ENCODE measurements at places on chromosomes 6 and 20.

DNA sequence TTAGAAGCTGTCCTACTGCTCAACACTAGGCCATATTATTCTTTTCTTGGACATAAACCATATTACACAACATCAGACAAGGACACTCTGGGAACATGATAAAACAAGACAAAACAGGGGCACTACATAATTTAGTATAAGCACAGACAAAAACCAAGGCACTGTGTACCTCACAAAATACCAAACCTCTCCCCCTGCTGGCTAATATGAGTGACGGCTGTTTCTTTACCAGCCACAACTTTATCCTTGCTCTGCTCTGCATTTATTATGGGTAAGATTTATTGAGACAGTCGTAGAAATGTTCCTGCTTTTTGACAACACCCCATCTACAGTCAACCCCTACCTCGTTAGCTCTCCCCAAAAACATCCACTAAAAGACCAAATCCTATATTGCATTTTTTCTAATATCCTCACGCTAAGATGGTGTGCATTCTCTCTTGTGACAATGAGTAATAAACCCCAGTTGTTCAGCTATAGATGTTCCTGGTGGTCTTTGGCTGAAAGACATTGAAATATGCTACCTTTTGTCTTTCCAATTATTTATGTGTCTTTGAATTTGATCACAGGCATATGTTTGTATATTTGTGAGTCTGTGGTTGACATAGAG is 23.8 kb upstream of the POLR1H start:
- DNase-seq, result no peak

DNA sequence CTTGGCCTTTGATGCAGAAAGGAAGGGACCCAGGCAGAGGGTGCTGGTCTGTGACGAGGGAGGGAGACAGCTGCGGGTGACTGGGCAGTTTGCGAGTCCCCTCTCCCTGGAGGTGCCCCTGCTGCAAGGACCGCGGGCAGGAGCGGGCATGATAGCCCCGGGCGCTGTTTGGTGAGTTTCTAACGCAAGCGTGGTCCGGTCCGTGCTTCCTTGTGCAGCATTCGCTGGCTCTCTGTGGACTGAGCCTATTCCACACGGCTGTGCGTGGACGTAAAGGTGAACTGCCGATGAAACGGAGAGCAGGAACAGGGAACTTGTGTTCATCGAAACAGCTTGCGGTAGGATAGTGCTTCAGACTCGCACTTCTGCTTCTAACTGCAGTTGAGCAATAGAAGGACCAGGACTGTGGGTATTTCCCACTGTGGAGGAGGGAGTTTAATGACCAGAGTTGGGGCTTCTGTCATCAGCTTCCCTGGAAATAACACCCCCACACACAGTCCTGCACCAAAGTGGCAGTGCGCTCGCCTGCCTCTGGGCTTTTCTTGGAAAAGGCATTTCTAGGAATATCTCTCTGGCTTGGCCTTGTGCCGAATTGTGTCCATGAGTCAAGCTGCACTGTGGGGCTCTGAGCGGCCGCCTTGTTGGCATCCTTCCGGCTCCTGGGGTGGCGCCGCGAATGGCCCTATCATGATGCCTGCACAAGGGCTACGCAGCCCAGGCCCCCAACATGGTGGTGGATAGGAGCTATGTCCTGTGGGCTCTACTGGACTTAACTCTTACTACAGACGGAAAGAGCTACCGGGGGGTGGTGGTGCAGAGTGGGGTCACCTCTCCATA is 48.9 kb downstream of the DUSP22 start:
- no peak for DNase-seq

GRCh38 chr20:43514648-43514999 is 7.1 kb downstream of the L3MBTL1 start:
- no peak for DNase-seq

- no peak for DNase-seq
These were observed 367.5 kb downstream of the GRIK2 start for GRCh38 chr6:101760843-101761621.

DNA sequence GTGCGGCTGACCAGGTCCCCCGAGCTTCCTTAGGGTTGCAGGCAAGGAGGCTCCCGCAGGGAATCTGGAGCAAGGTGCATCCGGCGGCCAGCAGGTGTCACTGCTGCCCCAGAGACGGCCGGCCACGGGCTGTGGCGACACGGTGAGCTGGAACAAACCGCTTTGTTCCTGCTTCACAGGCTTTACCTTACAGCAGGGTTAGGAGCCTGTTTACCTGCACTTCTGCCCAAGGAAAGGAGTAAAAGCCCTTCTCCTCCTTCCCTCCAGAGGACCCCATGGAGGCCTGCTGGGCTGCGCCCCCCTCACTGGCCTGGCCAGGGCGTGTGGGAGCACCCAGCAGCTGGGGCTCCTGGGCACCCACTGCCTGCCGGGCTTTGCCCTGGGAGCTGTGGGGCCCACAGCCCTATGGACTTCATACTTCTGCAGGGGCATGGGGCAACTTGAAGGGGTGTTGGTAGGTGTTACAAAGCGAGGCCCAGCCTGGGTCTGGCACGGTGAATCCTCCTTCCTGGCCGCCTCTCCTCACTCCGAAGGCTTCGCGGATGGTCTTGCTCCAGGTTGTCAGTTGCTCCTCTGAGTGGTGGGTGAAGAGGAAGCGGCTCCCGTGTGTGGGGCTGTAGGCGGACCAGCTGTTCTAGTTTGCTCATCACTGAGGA is 88.4 kb downstream of the CDC5L start:
- DNase-seq, result peak; percentile 46

DNA sequence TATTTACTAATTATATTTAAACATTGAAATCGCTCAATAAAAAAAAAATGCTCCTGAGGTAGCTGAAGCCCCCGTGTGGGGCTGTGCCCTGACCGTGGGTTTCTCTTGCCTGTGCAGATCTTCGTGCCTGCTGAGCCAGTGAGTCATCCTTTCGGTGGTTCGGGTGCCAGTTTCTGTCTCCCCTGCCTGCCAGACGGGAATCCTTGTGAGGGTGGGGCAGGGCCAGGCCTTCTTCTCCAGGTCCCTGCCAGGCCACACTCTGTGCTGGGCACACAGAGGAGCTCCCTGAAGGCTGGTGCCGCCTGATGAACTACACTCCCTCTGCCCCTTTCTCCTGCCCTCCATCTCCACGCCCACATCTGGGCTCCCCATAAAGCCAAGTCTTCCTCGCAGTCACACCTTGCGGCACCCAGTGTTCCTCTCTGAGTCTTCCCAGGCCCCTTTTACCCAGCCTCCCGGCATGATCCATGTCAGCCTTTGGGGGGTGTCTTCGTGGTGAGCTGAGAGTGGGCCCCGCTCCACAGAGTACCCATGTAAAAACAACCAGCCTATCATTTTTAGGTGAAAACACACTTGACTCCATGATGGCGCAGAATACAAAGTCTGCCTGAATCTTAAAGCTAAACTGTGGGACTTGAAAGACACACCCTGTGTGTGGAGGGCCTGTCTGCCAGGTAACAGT is 19.3 kb downstream of the FGD2 start:
- no peak for DNase-seq

DNA sequence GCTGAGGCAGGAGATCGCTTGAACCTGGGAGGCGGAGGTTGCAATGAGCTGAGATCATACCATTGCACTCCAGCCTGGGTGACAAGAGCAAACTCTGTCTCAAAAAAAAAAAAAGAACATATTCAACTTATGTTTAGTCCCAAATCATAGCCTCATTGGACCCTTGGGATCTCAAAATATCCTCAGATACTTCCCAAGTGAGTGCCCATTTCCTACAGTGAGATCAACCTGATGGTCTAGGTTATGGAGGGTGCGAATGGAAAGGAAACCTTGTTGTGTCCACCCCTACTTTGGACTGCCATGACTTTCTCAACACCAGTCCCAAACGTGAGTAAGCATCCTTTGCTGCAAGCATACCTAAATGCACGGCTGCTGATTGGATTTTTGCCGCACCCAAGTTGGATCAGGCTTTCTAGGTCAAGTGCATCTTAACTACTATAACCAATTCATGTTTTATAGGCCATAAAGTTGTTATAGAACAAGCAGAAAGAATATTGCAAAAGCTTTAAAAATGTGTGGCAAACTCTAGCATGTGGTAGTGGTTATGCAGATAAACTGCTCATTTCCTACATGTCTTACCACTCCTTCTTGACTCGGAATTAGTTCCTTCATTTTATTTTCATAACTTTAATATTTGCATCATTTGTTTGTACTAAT is 131.2 kb downstream of the PLEKHG1 start:
- no peak for DNase-seq

GRCh38 chr6:13267142-13267651 is 61.1 kb downstream of the TBC1D7 start:
- no peak for DNase-seq

DNA sequence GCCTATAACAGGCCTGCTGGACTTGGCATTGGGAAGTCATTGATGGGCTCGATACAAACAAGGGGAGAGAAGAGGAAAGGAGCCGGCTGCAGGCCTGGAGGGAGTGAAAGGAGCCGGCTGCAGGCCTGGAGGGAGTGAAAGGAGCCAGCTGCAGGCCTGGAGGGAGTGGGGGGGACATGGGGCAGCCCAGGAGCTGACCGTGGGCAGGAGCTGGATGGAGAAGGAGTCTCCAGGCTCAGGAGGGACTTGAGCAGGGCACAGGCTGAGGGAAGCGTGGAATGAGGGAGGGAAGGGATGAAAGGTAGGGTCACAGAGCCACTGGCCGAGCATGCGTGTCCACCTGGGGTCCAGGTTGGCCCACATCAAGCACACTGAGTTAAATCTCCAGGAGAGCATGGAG is 32.0 kb downstream of the RPP40 start:
- DNase-seq, result no peak

- DNase-seq, result no peak
These were observed 320.0 kb downstream of the GJA1 start for GRCh38 chr6:121755485-121755884.

DNA sequence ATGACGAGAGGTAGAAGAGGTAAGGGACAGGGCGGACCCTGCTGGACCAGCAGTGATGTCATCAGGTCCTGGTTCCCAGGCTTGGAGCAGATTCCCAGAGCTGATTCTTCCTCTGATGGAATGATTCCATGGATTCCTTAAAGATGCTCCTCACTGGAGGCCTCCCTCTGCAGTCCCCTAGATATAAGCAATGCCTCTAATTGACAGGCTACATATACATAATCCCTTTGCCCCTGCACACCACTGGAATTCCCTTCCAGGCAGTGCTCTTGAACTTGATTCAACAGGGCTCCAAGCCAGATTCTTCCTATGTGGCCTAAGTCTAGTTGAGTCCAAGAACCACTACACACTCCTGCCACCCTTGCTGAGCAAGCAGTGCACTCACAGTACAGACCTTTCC is 52.3 kb upstream of the L3MBTL3 start:
- DNase-seq, result no peak

DNA sequence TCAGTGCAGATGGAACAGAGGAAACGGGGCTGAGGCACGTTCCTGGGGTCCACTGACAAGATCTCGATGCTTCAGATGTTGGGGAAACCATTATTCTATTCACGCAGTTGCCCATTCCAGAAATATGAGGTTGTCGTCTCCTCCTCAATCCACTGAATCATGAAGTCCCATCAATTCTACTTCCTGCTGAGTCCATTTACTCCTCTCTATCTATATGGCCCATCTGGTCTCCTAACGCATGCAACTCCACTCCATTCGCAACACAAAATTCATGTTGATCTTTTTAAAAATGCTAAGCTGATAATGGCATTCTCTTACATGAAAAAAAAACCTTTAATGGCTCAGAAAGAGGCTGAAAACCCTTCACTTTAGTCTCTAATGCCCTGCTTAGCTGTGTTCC is 37.5 kb downstream of the MAP3K5 start:
- no peak for DNase-seq

GRCh38 chr6:36169023-36170007 is 27.2 kb upstream of the BRPF3 start:
- DNase-seq, result no peak

DNA sequence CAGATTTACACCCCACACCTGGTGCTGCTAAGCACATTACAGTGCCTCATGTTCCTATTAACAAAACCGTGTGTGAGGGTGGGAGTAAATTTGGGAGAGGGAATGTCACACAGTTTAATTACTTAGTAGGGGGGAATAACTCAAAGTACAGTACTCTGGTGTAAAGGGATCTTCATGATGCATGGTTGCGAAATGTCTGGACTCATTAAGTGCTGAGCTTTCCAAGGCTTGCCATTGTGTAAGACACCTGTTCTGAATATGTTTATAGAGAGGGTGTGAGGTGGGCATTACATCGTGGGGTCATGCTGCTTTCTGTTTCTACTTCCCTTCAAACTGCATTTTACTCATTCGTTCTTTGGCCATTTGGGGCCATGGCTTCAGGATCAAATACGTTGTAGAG is 181.2 kb downstream of the ADGRG6 start:
- no peak for DNase-seq

- DNase-seq, result no peak
These were observed 145.7 kb upstream of the PRSS16 start for GRCh38 chr6:27101824-27102223.

- DNase-seq, result no peak
These were observed 3.2 kb upstream of the TGM3 start for GRCh38 chr20:2292416-2293110.

- DNase-seq, result no peak
These were observed 80.3 kb upstream of the STMND1 start for GRCh38 chr6:17021539-17021889.

GRCh38 chr20:38726804-38727606 is 2.7 kb downstream of the SLC32A1 start:
- no peak for DNase-seq

- DNase-seq, result no peak
These were observed 33.4 kb downstream of the SNX5 start for GRCh38 chr20:17935186-17935585.

- no peak for DNase-seq
These were observed 3.2 kb downstream of the GNAS start for GRCh38 chr20:58855506-58856389.

- DNase-seq, result no peak
These were observed 19.5 kb downstream of the CDH4 start for GRCh38 chr20:61271312-61272231.

DNA sequence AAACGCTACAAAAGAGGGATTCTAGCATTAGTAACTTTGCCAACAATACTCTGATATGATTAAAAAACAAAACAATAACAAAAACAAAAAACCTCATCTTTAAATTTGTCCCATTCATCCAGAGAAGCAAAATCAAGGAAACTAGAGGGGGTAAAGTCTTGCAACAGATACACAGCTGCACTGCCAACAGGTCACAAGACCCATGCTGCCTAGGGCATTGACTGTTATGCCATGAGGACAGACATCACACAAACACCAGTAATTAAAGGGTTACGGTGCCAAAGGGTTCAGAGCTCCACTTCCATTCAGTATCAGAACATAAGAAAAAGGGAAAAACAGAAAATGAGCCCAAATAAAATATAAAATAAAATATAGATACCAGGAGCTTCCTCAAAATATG is 1.6 kb downstream of the TBC1D20 start:
- no peak for DNase-seq

DNA sequence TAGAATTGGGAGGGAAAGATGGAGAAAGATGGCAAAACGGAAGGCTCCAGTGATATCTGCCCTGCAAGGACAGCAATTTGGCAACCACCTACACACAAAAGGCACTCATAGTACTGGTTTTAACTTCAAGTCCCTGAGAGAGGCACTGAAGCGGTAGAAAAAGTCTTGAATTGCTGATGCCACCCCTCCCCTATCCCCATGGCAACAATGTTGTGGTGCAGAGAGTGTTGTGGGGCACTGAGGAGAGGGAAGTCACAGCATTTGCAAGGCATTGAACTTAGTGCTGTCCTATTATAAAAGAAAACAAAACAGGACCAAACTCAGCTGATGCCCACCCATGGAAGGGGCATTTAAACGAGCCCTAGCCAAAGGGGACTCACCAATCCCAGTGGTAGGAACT is 343.7 kb downstream of the HAO1 start:
- no peak for DNase-seq

- no peak for DNase-seq
These were observed 15.9 kb upstream of the ADGRF1 start for GRCh38 chr6:47057830-47058540.

- DNase-seq, result no peak
These were observed 708 bp downstream of the WDR46 start for GRCh38 chr6:33288141-33288920.
